Germinal center (tissue), 1 donor: ENCODE measurements at places on chromosomes 1 and 21.

DNA sequence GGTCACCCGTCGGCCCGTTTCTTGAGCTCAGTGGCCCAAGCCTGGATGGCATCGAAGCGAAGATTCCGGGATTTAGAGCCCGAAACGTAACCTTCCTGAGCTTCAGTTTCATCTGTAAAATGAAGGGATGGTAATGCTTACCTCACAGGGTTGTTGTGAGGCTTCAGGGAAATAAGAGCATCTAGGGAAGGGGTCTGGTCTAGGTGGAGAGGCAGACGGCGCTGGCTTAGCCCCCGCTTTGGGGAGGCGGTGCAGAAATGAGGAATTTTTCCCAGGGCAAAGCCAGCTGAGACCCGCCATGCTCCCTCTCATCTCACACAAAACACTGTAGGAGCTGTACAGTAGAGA lies 717 bp upstream of the MYCL start:
- no peak for DNase-seq

GRCh38 chr1:20124456-20125057 lies 5.2 kb upstream of the PLA2G2D start:
- DNase-seq = no peak

DNA sequence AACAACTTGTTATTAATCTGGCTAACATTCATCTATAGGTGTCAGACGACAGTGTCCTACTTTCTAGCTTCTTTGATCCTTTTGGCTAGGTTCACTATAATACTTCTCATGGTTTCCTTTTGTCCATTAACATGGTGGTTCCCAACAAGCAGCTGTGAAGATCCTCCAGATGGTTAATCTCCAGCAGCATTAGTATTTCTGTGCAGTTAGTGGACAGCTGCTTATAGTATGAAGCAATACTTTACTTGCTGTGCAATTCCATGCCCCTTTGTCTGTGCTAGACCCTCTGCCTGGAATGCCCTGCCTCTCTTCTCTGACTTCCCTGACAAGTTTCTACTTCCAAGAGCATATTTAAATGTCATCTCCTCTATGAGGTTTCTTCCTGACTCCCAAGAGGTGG lies 41.7 kb upstream of the ARHGAP29 start:
- DNase-seq = no peak

DNA sequence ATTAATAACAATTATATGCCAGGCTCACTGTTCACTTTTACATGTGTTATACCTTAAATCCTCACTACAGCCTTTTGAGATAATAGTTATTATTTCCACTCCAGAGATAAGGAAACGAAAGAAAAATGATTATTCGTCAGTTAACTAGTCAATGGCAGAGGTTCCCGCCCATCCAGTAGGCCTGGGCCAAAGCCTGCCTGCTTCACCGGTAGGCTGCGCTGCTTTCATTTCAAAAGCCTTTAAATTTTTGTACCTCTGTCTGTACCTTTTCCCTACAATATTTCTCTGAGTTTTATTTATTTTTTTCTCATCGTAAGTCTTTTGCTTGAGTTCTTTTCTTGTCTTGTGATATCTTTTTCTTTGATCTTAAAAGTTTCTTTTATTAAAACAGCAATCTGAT lies 3.6 kb downstream of the GPR52 start:
- no peak for DNase-seq

DNA sequence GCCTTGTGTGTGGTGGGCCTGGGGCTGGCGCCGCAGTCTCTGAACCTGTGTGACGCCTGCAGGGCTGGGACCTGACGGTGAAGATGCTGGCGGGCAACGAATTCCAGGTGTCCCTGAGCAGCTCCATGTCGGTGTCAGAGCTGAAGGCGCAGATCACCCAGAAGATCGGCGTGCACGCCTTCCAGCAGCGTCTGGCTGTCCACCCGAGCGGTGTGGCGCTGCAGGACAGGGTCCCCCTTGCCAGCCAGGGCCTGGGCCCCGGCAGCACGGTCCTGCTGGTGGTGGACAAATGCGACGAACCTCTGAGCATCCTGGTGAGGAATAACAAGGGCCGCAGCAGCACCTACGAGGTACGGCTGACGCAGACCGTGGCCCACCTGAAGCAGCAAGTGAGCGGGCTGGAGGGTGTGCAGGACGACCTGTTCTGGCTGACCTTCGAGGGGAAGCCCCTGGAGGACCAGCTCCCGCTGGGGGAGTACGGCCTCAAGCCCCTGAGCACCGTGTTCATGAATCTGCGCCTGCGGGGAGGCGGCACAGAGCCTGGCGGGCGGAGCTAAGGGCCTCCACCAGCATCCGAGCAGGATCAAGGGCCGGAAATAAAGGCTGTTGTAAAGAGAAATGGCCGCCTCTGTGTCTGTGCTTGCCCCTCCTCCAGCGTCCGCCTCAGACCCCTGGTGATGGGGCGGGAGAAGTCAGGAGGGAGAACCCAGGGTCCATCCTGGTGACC lies 788 bp downstream of the ISG15 start:
- DNase-seq = no peak

- DNase-seq = no peak
Observed at GRCh38 chr21:25614441-25614840, 7.2 kb upstream of the MRPL39 start.

GRCh38 chr1:36183309-36183856 lies 27.4 kb downstream of the MAP7D1 start:
- DNase-seq = no peak

DNA sequence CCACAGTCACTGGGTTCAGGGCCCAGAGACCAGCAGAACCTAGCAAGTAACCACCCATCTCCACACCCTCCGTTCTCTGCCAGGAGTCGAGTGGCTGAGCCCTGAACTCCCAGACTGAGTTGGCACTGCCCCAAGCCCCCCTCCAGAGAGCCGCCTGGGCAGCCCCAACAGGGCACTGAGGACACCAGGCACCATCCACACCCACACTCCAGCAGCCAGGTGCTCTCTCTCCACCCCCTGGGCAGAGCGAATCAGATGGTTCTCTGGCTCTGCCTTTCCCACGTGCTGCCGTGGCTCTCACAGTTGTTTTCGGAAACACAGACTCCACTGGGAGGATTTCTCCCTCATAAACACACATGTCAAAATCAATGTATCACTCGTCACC lies 13.6 kb downstream of the WDR4 start:
- no peak for DNase-seq

DNA sequence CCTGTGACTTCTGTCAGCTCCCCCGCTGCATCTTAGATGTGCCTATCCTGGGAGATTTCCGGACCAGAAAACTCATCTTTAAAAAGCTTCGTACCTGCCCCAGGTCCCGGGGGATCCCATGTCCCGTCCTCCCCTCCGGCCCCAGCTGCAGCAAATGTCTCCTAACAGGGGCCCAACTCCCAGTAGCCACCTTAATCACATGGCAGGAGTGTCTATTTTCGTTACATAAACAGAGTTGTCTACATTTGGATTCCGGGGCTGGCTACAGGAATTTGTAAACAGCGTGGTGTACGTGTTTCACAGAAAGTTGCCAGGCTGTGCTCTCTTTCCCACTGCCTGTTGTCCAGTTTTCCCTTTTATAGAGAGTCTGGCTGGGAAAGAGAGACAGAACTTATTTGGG lies 17.9 kb upstream of the KCNE2 start:
- DNase-seq = no peak

GRCh38 chr1:47323599-47324031 lies 9.7 kb upstream of the STIL start:
- no peak for DNase-seq

- DNase-seq = no peak
Observed at GRCh38 chr1:10057343-10057742, 24.6 kb downstream of the UBE4B start.

DNA sequence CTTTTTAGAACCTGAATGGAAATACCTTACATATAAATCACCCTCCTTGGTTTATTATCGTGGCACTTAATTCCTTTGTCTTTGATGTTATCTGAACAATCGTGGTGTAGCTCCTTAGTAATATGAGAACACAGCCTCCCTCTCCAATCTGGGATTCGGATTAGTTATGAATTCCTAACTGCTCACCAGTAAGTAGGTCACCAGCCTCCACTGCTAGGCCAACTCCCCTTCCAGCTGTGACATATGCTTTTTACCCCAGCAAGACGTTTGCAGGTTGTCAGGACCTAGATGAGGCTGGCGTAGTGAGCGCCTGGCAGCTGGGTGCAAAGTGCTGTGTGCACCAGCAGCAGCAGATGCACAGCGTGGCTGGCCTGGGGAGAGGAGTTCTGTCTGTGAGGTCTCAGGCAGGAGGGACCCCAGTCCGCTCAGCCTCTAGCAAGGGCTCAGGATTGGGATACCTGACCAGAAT lies 38.2 kb downstream of the NTPCR start:
- DNase-seq = no peak

DNA sequence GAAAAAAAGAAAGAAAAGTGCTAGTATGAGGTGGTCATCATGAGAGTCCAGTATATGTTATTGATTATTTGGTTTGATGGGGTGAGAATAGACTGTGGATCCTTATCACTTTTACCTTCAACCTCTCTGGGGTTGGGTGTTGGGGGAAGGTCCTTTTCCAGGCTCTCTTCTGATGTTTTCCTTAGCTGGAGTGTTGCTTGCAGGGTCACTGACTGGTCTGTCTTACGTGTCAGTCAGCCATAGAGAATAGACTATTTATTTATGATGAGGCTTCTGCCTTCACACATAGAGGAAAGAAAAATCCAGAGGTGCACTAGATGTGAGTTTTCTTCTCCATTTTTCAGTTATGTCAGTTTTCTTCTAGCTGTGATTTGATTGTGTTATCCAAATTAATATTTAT lies 36.5 kb downstream of the MAP3K21 start:
- no peak for DNase-seq

- DNase-seq = no peak
Observed at GRCh38 chr1:2451741-2452140, 24.3 kb upstream of the PLCH2 start.

DNA sequence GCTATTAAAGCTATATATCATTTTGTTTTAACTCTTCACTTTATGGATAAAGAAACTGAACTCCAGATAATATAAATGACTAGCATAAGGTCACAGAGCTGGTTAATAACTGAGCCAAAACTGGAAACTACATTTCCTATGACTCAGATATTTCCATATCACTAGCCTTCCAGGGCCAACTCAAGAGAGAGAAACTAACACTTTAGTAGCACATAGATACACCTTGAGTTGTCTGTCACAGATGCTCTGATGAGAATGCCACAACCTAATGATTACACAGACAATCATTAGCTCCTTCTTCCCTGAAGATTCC lies 40.7 kb downstream of the NME7 start:
- no peak for DNase-seq

- no peak for DNase-seq
Observed at GRCh38 chr1:47764461-47765046, 232.6 kb downstream of the TRABD2B start.

DNA sequence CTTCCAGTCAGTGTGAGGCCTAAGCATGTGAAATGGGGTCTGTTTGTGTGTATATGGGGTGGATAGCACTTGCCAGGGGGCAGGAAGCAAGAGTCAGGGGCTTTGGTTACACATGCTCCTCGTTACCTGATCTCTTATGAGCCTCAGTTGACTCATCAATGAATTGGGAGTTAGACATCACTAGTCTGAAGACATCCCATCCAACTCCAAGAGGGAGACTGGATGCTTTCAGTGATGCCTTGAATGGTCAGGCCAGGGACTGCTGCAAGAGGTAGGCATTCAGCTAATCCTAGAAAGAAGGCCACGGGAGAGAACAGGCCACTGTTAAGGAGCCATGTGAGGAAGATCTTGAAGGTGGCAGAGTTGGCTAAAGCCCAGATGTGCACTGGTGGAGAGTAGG lies 6.3 kb downstream of the RAB25 start:
- no peak for DNase-seq

DNA sequence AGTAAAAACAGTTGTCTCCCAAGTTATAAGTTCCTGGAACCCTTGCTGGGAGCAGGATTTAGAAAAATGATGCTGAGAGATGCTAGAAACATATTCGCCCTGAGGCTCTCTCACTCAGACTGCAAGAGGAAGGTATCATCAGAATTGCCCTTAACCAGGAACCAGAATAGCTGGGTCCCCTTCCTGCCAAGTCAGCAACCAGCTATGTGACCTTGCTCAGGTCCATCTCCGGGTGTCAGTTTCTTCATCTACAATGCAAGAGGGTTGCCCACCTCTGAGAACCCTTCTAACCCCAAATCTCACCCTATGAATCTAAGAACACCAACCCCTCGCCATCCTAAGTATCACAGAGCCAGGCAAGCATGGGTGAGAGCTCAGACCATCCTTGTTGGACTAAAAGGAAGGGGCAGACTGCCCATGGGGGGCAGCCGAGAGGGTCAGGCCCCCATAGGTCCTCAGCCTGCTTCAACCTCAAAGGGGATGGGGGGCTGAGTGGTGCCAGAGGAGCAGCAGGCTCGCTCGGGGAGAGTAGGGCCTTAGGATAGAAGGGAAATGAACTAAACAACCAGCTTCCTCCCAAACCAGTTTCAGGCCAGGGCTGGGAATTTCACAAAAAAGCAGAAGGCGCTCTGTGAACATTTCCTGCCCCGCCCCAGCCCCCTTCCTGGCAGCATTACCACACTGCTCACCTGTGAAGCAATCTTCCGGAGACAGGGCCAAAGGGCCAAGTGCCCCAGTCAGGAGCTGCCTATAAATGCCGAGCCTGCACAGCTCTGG lies 390 bp upstream of the S100A9 start:
- no peak for DNase-seq

DNA sequence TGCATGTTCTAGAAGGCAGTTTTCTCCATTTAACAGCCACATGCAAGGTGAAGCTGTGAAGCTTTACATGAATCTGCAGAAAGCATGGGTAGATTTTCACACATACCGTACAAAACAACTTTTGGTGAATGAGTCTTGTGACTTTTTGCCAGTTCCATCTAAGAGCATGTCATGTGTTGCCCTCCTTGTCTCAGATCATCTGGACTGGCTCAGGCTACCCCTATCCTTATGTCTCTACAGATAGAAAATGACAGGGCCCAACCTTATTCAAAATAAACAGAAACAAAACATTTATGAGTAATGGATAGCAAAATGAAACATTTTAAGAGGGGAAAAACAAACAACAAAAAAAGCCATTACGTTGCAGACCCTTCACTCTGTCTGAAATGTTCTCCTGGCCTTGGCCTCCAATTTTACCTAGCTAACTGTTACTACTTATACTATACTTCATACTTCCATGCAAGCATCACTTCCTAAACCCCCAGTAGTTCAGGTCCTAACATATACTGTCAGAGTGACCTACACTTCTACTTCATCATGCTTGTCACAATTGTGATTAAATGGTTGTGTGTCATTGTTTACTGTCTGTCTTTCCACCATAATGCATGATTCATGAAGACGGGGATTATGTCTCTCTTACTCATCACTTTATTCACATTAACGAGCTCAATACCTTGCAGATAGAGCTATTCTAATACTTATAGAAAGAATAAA lies 39.0 kb downstream of the LRRC8C start:
- no peak for DNase-seq

DNA sequence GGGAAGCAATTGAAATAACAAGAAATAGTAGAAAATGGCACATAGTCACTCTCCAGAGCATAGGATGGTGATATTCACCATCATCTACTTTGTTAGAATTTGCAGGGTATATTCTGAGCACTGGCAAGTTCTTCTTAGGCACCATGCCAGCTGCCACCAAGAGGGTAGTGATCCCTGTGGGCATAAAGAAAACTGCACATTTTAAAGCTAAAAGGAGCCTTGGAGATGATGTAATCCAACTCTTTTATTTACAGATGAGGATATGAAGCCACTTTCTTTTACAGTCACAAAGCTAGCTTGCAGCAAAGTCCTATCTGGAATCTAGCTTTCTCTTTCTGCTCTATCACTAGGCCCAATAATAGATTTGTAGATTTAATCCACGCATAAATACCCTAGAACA lies 69.0 kb downstream of the PTGER3 start:
- DNase-seq = no peak
